ENCODE measurements at places on chromosomes 12 and 14.

DNA sequence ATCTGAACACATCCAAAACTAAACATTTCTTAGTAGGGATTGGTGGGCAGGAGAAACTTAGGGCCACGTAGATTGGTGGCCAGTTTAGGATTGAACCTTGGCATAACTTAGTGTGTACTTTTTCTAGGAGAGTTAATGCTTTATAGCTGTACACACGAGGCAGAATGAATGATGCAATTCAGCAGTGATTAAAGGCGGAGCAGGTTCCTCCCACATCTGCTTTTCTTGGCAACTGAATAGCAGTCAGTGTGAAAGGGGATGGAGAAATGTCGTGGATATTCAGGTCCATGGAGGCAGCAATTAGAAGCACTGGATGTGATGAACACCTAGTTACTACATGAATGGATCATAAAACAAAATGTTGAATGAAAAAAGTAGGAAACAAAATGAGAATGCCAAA lies 493.8 kb downstream of the FUT8 start:
- no peak for DNase-seq

DNA sequence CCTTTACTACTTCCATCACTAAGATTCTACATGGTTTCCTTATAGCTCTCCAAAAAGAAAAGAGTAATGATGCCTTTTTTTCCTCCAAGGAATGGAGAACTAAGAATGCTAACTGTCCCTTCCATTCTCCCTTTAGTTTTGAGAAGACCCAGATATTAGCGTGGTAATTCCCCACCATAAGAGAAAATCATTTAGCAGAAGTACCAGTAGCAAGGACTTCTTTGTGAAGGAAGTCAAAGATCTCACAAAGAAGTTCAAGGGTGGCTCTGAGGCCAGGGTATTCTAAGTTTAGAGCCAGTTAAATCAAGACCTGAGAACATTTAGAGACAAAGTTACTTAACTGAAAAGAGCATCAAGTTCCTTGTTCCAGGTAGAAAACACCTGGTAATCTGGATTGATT lies 7.3 kb downstream of the USP15 start:
- DNase-seq, result no peak

DNA sequence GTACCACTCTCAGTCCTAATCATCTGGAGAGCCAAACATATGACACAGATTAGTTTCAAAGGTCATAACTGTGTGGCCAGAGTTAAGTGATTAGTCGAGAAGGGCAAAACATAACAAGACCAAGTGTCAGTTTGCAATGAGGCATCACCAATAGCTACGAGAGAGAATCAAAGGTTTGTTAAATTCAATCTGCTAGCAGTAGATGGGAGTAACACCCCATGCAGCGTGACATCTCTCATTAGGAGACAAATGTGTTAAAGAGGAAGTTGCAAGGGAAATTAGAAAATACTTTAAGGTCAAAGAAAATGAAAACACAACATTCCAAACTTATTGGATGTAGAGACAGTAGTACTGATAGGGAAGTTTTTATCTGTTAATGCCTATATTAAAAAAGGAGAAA lies 135.7 kb upstream of the SYT10 start:
- DNase-seq, result no peak

DNA sequence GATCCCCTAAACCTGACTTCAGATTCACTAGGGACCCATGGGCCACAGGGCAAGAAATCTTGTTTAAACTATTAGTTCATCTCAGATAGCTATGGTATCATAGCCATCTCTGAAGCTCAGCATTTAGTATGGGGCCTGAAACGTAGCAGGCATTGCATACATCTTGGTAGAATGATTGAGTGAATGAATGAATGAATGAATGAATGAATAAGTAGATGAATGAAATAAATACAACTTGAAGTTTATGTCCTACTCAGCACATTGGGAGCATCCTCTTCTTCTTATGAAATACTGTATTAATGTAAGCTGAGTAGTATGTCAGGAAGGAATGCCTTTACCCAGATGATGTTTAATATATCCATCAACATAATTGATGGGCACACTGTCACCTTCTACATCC lies 175.4 kb upstream of the EEA1 start:
- DNase-seq, result no peak

DNA sequence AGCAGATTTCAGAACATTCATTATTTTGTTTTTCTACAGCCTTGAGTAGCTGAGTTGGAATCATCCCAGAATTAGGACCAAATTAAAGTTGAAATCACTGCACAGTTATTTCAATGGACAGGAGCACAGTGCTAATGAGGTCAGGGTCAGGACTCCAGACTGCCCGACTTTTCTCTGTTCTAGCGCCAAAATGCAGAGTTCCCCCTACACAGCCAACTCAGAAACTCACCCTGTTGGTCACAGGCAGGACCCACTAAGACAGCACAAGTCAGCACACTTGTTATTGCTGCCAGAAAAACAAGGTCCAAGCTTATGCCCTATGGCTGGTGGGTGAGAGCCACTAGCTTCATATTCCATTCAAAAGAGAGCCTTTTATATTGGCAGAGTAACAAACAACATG lies 198.1 kb upstream of the KRR1 start:
- no peak for DNase-seq

DNA sequence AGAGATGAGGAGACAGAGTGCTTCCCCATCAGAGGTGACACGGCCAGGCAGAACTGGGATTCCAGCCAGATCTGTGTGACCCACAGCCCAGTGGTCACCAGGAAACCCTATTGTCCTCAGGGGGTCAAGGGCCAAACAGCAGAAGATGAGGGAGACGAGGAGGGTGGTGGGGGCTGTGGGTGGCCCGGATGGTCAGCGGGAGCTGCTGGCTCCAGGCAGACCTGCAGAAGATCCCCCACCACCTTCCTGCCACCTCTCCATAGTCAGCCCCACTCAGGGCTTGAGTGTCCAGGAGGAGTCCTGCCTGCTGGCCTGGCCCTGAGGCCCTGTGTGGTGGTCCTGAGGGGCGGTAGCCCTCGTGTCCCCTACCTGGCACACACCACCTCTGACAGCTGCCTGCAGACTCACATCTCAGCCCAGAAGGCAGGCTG lies 136.8 kb downstream of the CALM1 start:
- DNase-seq, result no peak

GRCh38 chr12:57692500-57692899 lies 1.4 kb upstream of the OS9 start:
- no peak for DNase-seq

GRCh38 chr12:63843254-63843720 lies 1.2 kb upstream of the SRGAP1 start:
- DNase-seq, result no peak

- no peak for DNase-seq
Observed at GRCh38 chr12:90729736-90730135, 225.2 kb downstream of the CCER1 start.

DNA sequence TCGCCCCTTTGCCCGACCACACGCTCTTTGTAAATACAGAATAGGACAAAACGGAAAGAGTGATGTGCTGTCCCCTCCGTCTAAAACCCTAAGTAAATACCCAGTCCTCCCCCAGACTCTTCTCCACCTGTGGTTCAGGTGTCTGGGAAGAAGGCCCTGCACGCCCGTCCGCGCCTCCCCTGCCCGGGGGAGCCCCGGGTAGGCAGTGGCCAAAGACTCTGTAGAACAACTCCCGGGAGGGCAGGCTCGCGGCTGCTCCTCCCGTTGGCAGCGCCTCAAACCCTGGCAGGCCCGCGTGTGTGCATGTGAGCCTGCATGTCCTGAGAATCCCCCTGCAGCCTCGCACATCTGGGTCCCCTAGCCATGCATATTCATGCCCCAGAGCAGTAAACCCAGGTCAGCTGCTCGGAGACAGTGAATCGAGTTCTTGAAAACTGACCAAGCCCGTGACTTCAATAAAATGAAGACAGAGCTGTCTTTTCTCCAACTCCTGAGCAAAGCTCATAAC lies 165.8 kb downstream of the MON2 start:
- no peak for DNase-seq

GRCh38 chr12:54701940-54702592 lies 53.9 kb upstream of the DCD start:
- DNase-seq, result no peak

GRCh38 chr12:33602515-33602914 lies 162.9 kb upstream of the SYT10 start:
- no peak for DNase-seq

- DNase-seq, result no peak
Observed at GRCh38 chr12:109767456-109767855, 53.8 kb downstream of the FAM222A start.

- DNase-seq, result no peak
Observed at GRCh38 chr12:99043319-99043914, 398.3 kb downstream of the APAF1 start.

DNA sequence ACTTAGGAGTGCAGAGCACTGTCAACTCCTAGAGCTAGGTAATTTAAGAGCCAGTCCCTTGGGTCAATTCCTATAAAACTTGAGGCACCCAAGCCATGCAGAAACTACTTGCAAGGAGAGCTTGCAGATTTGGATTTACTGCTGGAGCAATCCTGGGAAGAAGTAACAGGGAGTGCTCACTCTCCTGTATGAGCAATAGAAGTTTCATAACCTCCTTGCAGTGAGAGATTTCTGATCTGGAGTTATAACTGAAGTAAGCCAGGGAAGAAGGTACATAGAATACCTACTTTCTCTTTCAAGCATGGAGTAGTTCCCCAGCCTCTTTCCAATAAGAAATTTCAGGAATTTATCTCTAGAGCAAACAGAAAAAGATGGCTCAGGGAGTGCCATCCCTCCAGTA lies 650.1 kb upstream of the USP15 start:
- DNase-seq, result no peak

GRCh38 chr12:68971404-68971803 lies 38.4 kb upstream of the CPM start:
- no peak for DNase-seq

GRCh38 chr12:111425655-111426054 lies 19.9 kb downstream of the SH2B3 start:
- no peak for DNase-seq

- no peak for DNase-seq
Observed at GRCh38 chr12:64625243-64626077, 15.2 kb downstream of the RASSF3 start.

GRCh38 chr12:92075425-92075914 lies 70.2 kb downstream of the BTG1 start:
- no peak for DNase-seq

GRCh38 chr14:105026033-105026785 lies 5.3 kb upstream of the CDCA4 start:
- DNase-seq, result no peak

DNA sequence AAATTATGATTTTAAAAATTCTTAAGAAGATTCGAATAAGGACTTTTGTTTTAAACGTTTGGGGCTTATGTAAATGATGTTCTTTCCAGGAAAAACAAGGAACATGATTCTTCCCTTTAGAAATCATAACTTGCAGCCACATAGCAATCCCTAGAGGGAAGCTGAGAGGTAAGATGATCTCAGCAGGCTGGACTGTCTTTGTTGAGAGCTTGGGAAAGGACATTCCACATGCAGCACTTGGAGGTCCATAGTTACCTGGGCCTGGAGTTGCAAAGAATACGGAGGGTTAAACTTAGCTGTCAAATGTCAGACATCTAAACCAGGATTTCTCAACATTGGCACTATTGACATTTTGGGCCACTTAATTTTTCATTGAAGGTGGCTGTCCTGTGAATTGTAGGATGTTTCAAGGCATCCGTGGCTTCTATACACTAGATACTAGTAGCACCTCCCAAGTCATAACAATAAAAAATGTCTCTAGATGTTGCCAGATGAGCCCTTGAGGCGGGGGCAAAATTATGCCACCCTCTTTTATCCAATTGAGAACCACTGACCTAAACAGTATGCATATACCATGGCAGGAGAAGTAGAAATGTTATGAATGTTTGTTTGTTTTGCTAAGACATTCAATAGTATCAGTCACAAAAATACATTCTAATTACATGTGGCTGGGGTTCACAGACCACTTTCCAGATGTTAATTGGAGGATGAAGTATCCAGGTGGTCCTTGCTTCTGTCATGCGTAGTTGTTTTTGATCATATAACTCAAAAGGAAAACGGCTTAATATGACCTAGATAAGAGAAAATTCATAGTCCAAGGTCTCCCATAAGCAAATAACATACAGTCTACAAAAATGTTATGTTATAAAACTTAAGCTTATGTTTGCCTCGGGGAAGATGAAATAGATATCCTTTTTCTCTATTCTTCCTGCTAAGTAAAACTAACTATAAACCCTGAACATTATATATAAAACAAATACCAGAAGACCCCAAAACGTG lies 30.5 kb downstream of the TTC6 start:
- no peak for DNase-seq

- no peak for DNase-seq
Observed at GRCh38 chr12:112005419-112006395, 7.3 kb downstream of the TMEM116 start.

DNA sequence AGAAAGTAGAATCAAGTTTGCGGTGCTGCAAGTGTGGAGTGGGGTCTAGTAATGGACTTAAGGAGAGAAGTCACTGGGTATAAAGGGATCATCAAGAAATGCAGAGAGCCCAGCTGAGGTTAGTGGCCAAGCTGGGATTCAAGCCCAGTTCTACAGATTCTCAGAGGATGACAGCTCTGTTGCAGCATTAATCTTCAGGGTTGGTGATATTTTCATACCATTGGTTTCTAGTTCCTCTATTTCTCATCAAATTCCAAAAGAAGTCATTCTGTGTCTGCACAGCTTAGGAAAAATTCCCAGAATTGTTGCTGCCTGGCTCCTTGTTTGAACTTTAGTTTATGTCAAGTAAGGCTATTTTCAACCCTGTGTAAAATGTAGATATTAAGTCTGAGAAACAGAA lies 169.5 kb upstream of the NTF3 start:
- DNase-seq, result no peak

- DNase-seq, result no peak
Observed at GRCh38 chr12:109840305-109841074, 7.3 kb upstream of the TRPV4 start.

GRCh38 chr14:48325486-48325885 lies 650.1 kb upstream of the MDGA2 start:
- DNase-seq, result no peak

- no peak for DNase-seq
Observed at GRCh38 chr14:93061380-93062012, 54.2 kb downstream of the ITPK1 start.

DNA sequence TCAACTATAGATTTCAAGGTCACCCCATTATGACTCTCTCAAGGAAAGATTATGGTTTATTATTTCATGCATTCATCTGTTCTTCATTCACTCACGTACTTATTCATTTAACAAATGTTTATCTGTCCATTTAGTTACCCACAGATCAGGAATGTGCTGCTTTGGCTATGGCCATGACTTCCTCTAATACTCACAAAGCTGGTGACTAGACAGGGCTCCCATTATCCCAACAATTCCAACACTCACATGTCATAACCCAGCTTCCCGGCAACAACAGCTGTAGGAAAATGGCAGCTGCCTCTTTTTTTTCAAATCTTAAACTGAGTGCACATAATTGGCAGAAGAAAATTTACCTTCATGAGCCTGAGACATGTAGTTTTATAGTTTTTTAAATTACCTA lies 190.8 kb upstream of the CCDC196 start:
- no peak for DNase-seq

Measured in D721Med (cell line).